ENCODE measurements at places on chromosomes 7 and 10.
A peak's percentile ranks its signal among the peaks of the same experiment; 100 is the strongest.

DNA sequence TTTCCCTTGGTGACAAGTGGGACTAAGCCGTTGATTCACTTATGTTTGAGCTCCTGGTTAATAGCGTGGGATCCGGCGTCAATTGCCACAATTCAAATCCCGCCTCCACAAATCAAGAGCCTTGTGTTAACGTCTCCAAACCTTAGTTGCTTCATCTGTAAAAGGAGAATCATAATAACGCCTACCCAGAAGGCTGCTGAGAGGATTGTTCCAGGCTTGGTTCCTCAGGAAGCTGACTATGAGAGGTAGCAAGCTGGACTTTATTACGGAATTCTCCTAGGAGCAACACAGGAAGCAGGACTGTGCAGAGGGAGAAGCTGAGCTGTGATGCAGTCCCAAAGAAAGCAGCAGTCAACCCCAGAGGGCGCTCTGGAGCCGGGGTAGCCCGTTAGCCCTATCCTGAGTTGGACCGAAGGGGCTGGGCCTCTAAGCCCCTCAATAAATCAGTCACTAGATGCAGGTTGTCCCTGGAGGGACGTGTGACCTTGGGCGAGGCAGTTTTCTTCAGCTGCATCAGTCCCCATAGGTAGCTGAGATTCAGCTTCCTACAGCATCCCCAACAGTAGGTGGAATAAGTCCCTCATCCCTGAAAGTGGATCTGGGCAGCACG lies 6.9 kb upstream of the BAG3 start:
- DNase-seq = no peak

GRCh38 chr7:137656227-137656849 lies 190.4 kb downstream of the DGKI start:
- peak; percentile 78 for DNase-seq

GRCh38 chr10:34178756-34179155 lies 636.3 kb downstream of the PARD3 start:
- no peak for DNase-seq

DNA sequence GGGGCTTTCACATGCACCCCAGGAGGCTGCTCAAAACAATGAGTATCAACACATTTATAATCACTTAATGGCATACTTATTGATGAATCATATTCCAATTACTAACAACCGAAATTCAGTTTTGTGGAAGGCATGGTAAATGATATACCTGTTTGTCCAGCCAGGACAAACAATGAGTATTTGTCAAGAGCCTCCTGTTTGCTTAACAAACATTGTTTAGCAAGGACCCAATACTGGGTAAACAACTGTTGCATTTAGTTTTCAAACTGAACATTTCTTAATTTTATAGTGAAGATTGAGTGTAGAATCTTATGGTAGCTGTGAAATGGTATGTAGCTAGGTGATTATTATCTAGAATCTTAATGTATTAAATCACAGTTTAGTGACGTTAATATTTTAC lies 473.7 kb downstream of the ATRNL1 start:
- DNase-seq = no peak

GRCh38 chr7:17939211-17939605 lies 1.1 kb downstream of the SNX13 start:
- DNase-seq = no peak

- DNase-seq = no peak
These were observed 38.6 kb upstream of the ARL4A start for GRCh38 chr7:12648704-12649261.

- no peak for DNase-seq
These were observed 102.6 kb downstream of the VOPP1 start for GRCh38 chr7:55469721-55470120.

DNA sequence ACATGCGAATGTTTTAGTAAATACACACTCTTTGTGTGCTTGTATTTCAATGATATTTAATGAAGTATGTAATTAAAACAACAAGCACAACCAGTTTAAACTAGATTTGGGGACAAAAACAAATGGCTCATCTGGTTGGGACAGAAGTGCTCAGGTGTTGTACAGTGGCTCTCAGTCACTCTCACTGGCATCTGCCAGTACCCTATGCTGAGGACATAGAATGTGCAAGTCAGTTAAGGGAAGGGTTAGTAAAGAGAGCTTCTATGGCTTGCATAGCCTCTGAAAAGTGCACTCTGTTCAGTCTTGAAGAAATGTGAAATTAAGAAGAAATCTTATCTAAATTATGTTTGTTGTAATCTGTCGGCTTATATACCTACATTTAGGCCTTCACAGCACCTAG lies 183.0 kb downstream of the LRRC4 start:
- DNase-seq = no peak

DNA sequence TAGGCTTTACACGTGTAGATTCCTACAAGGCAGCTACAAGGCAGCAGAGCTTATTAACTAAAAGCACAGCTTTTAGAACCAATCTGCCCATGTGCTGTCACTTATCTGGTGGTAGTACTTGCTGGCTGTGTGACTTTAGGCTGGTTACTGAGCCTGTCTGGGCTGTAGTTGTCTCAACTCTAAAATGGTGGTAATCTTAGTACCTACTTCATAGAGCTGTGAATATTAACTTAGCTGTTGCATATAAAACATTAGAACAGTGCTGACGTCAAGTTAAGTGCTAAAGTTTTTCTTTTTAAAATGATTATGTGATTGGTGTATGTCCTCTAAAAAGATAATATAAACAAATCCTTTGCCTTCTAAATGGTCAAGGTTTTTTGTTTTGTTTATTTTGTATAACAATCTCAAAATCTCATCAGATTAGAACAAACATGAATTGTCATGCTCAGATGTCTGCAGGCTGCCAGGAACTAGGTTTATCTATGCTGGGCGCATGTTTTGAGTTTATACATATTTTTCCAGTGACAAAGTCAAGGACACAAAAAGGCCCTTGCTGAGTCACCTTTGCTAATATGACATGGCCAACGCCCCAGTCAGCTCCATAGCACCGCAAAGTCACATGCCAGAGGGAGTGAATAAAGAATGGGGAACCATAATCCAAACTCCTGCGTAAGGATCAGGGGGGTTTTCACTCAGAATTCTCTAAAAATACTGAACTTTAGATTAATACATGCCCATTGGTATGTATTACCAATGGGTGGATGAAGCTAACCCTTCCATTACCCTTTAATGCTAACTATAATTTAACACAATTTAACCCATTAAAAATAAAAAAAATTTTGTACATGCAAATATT lies 39.8 kb upstream of the ARL4A start:
- DNase-seq = no peak

- no peak for DNase-seq
These were observed 77.4 kb downstream of the MKI67 start for GRCh38 chr10:128048819-128049210.

DNA sequence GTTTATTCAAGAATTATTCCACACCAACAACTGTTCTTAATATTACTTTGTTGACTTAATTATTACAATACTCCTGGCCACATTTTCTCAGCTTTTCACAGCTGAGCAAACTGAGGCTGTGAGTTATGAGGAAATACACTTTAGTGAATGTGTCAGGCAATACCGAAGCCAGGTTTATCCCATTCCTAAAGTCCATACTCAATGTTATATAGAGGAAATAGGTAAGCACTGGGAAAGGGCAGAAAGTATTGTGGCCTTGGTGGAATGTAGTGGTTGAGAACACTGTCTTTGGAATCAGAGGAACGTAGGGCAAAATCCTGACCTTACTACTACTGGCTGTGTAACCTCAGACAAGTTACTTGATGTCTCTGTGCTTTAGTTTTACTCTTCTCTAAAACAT lies 110.8 kb downstream of the CD36 start:
- DNase-seq = no peak
